Fibroblast of villous mesenchyme (primary cell): ENCODE measurements at places on chromosomes 16 and 17. TPM values are rescaled to one million over a fixed set of nuclear protein-coding genes. Genes with fewer than 3 reads are reported as not detected.

TBC1D3B gene
- 0.43 TPM in 1 of 2 replicates, not detected in the other for total RNA-seq

- no peak for DNase-seq
Measured at GRCh38 chr16:50035468-50035992, 10.5 kb downstream of the CNEP1R1 start.

CCL11 gene
- total RNA-seq, result not detected in 2 replicates

GRCh38 chr17:77772461-77772897, 186.0 kb upstream of the TNRC6C start:
- DNase-seq, result peak; percentile 31

MTSS2 gene
- 74.1 and 97.6 TPM in 2 replicates for total RNA-seq

CASKIN1 gene
- total RNA-seq, result under 0.01 and 0.86 TPM in 2 replicates

YBX2 gene
- not detected in 2 replicates for total RNA-seq
